Stimulated activated CD8-positive, alpha-beta memory T cell treated with anti-CD3 and anti-CD28 coated beads, Interleukin-15, amount 100 ng/mL, for 4 hours (primary cell): ENCODE measurements at places on chromosomes 7 and 10.

DNA sequence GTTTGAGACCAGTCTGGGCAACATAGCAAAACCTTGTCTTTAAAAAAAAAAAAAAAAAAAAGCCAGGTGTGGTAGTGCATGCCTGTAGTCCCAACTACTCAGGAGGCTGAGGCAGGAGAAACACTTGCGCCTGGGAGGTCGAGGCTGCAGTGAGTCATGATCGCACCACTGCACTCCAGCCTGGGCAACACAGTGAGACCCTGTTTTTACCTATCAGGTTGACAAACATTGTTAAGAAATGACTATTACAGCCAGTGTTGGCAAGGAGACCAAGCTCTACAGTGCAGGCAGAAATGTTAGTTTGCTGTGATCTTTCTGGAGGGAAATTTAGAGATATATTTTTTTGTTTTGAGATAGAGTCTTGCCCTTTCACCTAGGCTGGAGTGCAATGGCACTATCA is 37.3 kb downstream of the CUL1 start:
- no peak for DNase-seq

- no peak for DNase-seq
These were observed 18.0 kb downstream of the STARD3NL start for GRCh38 chr7:38195804-38196595.

DNA sequence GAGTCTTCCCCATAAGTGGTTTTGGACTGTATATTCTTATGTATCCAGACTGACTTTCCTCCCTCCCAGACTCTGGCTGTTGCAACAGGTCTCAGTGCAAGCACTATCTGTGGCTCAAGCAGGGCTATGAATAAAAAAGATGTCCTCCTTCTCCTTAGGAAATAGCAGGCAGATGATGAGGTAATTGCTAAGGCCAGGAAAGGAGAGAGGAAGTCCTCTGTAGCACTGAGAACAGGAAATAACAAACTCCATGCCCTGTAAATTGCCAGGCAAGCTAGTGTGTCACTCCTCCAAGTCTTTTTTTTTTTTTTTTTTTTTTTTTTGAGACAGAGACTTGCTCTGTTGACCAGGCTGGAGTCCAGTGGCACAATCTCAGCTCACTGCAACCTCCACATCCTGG is 900.1 kb downstream of the TYW1 start:
- DNase-seq = no peak

GRCh38 chr10:44245601-44245938 is 139.3 kb downstream of the CXCL12 start:
- no peak for DNase-seq

DNA sequence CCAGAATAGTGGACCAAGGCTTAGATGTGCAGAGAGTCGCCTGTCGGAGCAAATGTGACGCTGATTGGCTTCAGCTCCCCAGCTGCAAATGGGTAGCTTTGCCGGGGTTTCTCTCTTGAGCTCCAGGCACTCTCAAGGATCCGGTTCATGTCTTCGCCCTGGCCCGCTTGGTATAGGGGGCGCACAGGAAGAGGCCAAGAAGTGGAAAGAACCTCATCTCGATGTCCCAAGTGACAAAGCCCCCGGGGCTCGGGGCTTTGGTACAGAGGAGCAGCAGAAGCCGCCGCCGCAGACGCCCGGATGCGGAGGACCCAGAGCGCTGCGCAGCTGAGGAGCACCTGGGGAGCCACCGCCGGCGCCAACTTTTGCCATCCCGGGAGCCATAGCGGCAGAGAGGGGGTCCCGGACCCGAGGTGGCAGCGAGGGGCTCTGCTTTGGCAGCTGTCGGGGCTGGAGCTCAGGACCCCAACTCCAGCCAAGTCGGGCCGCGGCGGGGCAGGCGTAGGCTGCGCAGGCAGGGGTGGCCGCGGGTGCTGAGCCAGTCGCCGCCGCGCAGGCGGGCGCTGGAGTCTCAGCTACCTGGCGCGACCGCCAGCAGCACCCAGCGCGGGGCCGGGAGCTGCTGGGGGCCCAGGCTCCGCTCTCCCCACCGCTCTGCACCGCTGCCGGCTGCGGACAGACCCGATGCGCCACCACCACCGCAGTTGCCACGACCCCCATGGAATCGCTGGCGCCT is 466.6 kb downstream of the XPNPEP1 start:
- DNase-seq = no peak

DNA sequence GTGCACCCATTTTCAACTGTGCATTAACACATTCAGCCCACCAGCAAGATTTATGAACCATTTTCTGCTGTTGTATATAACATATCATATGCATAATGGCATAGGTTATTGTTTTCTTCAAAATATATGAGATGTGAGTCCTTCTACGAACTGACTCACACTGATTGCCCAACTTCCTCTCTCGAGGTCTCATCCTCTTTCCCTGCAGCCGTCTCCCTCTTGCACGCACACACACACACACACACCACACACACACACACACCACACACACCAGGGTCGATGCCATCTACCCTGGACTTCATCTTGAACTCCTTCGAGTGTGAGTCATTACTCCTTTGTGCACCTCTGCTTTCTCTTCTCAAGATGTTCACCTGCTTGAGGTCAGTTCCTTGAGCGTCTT is 36.7 kb downstream of the EGFR start:
- no peak for DNase-seq

DNA sequence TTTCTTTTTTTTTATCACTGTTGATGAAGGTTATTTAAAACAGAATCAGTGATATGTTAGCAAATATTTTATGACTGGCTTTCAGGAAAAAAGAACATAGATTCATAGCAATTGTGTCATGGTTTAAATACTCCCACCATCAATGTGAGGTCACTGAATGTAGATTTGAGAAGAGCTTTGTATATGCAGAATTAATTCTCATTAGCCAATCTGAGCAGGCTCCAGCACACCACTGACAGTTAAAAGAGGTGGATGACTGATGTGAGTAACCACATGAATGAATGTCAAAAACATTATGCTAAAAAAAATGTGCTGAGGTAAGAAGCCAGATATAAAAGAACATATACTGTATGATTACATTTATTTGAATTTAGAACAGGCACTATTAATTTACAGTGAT is 174.8 kb upstream of the KAT6B start:
- no peak for DNase-seq

GRCh38 chr7:143429770-143430698 is 13.2 kb upstream of the TAS2R60 start:
- no peak for DNase-seq

- DNase-seq = no peak
These were observed 20.7 kb downstream of the WAPL start for GRCh38 chr10:86500846-86501245.

- no peak for DNase-seq
These were observed 98.7 kb downstream of the LRRC4 start for GRCh38 chr7:127932496-127932895.
